Motor neuron (in vitro differentiated cells): ENCODE measurements at places on chromosomes 7 and 10. TPM values are rescaled to one million over a fixed set of nuclear protein-coding genes. Genes with fewer than 3 reads are reported as not detected.

Gene STAG3
- total RNA-seq: 9.5 and 9.8 TPM in 2 replicates

Gene MNX1
- 10.9 and 11.7 TPM in 2 replicates for total RNA-seq

GRCh38 chr10:62627983-62628382 lies 176.5 kb upstream of the ADO start:
- peak; percentile 76 for ATAC-seq

Gene MGMT
- total RNA-seq: 22.1 TPM in 2 replicates
